ENCODE measurements at places on chromosomes 3 and 15. TPM values are rescaled to one million over a fixed set of nuclear protein-coding genes. Genes with fewer than 3 reads are reported as not detected.

DNA sequence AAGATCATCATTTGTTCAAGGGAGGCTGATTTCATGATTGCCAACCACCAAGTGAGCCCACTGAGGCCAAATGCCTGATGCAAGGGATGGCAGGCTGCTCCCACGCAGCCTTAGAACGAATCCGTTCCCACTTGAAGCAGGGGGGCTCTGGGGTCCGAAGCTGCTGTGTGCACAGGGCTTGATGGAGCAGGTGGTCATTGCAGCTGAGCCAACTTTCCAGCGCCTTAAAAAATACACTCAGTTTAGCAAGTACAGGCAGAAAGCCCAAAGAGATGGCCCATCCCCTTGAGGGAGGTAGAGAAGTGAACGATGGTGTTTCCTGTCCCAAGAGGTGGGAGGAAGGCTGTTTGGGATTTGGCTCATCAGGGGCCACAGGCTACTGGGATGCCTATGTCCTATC is 16.7 kb downstream of the LIMD1 start:
- no peak for DNase-seq

DNA sequence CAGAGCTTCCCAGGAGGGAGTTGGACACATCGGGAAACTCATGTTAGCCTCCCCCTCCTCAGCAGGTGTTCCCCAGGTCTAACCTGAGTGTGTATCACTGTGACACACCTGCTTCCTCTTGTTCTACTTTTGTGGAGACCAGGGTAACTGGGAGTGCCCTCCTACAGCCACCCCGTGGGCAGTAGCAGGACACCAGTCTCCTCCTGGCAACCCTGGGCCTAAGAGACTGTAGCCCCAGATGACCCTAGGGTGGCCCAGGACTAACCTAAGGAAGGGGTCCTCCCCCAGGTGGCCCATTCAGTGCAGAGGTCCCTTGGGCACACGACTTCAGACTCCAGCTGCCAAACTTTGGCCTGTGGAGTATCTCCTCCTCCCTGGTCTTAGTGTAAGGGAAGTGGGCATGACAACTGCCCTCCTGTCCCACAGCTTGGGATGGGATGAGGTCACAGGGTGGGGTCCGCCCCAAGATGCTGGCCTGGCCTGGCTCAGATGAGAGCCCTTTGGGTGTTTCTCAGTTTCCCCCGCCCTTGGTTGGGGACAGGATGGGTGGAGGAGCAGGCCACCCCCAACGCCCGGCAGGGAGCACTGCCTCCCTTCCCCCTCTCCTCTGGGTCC is 4.8 kb downstream of the CSK start:
- DNase-seq = peak; percentile 42

DNA sequence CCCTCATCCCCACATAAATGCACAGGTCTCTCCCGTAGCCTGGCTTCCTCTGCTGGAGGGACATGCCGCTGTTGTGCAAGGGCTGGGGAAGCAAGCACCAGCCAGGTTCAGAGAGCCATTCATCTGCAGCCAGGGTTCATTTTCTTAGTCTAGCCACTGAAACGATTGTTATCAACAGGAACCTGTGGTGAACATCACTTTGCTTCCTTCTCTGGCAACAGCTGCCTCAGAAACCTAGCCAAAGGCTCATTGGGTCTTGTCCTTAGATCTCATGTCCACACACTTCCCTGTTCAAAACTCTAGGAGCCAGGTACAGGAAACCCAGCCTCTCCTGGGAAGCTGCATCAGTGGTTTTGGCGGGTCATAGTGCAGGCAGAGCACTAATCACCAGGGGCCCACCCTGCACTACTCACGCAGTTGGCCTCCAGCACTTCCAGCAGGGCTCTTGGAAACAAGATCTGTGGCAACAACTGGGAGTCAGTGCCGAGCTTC is 47.0 kb downstream of the OXNAD1 start:
- peak; percentile 68 for DNase-seq

- no peak for DNase-seq
These were observed 24.0 kb upstream of the SPTBN5 start for GRCh38 chr15:41917767-41918430.

- DNase-seq = no peak
These were observed 260.6 kb downstream of the GOLGA6L6 start for GRCh38 chr15:20280933-20281463.

GRCh38 chr3:36403661-36404060 is 23.4 kb downstream of the STAC start:
- no peak for DNase-seq

- DNase-seq = no peak
These were observed 7.7 kb upstream of the SIAH2 start for GRCh38 chr3:150770681-150771080.

DNA sequence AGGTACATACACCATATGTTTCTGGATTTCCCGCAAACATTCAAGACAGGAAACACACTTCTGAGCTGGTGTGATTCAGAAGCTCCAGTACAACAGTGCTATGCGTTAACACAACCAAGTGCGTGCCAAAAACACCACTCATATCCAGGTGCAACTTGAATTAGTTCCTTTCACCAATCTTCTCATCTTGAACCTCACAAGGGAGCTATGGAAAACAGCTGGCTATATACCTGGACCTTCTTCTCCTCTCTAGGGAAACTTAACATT is 31.3 kb downstream of the SUSD5 start:
- no peak for DNase-seq

GRCh38 chr15:60520825-60521368 is 42.0 kb upstream of the ICE2 start:
- peak; percentile 88 for DNase-seq

DNA sequence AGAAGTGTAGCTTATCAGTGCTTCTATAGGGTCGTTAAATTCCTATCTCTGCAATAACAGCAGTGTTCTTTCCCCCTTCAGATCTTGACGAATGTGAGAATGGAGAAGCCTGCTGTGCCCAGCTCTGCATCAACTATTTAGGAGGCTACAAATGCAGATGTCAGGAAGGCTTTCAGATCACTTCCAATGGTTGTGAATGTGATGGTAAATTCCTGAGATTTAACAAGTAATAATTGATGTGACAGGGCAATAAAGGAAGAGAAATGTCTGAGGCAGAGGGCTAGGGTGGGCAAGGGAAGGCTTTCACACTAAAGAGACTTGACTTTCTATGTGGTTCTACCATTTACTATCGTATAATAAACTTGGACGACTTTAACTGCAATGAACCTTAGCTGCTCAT is 711.7 kb upstream of the GOLIM4 start:
- DNase-seq = no peak

- DNase-seq = no peak
These were observed 65.3 kb downstream of the MEIS2 start for GRCh38 chr15:37034835-37035748.

Gene TM4SF4
- total RNA-seq = not detected

Gene KCNH8
- not detected for total RNA-seq

Gene HCLS1
- 251 TPM for total RNA-seq

Gene TRPM1
- not detected for total RNA-seq
